ENCODE measurements at places on chromosomes 16 and 17.

- DNase-seq: peak; percentile 61
Measured at GRCh38 chr16:89395150-89396142, 94.9 kb downstream of the ANKRD11 start.

- peak; percentile 22 for DNase-seq
Measured at GRCh38 chr17:1143573-1143972, 36.2 kb downstream of the ABR start.

- no peak for DNase-seq
Measured at GRCh38 chr17:59533694-59534093, 31.7 kb upstream of the DHX40 start.

DNA sequence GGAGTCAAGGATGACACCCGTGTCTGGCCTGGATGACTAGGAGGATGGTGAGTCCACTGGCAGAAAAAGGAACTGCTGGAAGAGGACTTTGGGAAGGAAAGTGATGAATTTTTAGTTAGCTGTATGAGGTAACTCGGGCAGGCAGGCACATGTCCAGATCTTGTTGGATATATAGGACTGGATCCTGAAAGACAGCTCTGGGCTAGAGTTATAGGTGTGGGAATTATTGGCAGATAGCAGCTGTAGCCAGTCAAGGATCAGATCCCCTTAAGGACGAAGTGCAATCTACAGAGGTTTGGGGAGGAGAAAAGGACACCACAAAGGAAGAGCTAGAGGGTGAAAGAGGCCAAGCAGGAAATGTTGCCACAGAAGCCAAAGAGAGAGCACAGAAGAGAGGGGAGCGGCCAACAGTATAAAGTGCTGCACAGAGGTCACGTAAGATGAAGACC lies 10.1 kb downstream of the CYB5D1 start:
- DNase-seq: no peak

DNA sequence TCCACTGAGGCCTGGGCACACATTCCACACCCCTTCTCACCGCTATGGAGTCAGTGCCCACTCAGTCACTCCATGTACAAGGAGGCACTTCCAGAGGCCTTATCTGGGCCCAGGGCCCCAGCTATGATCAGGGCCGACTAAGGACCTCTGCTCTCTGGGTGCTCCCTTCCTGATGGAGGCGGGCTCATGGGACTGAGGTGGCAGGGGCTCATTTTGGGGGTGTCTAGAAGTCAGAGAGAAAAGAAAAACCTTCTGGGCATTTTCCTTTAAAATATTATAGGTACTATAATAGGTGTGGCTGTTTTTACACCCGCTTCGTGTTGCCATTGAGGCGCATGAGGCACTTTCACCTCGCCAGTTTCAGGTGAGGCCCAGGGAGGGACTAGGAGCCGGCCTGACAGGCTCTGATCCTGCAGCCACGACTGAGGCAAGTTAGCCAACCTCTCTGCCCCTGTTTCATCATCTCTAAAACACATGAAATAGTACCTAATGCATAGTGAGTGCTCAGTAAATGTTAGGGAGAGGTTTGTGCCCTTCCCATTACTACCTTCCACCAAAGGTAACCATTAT lies 14.4 kb downstream of the B9D1 start:
- no peak for DNase-seq

DNA sequence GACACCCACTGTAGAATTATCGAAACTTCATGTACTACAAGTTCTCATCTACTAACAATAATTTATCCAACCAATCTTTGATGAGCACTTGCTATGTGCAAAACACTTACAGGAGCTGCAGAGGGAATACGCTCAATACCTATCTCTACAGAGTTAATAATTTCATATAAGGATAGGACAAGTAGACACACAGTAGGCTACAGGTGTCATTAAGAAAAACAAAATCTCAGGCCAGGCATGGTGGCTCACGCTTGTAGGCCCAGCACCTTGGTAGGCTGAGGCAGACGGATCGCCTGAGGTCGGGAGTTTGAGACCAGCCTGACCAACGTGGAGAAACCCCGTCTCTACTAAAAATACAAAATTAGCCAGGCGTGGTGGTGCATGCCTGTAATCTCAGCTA lies 91.3 kb upstream of the PLEKHM1 start:
- DNase-seq: no peak

GRCh38 chr17:48416971-48417370 lies 13.0 kb downstream of the SKAP1 start:
- DNase-seq: no peak

GRCh38 chr17:19647697-19648474 lies 665 bp upstream of the ALDH3A2 start:
- peak; percentile 66 for DNase-seq

GRCh38 chr17:31274252-31274651 lies 22.8 kb downstream of the OMG start:
- DNase-seq: no peak

DNA sequence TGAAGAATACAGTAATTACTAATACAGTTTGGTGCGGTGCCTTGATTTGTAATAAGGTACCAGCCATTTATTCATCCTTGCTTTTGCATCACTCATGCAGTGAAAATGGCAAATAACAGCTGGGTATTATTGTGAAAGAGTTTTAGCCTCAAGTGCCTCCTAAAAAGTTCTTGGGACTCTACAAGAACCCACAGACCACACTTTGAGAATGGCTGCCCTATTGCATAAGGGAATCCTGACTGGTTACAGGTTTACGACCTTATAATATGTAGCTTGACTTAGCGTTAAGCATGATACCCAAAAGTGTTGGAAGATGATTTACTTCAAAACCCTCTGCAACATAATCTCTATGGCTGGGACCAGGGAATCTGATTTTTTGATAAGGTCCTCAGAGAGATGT lies 4.2 kb downstream of the MYH13 start:
- DNase-seq: no peak

DNA sequence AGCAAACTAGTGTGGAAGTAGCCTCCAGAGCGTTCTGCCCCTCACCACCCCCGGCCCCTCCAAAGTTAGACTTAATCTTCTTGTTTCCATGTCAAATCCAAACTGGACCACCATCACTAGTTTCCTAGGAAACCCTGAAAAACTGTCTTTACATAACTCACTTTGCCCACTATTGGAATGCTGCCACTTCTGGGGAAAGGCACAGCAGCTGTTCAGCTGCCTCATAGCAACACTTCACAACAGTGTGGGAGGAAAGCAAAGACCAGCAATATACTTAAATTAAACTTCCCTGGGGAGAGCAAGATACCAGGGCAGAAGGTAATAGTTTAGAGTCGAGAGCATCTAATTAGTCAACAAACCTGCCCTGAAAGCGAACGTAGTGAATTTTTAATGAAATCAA lies 452.2 kb downstream of the KCNJ2 start:
- peak; percentile 29 for DNase-seq

- DNase-seq: no peak
Measured at GRCh38 chr17:63173903-63174302, 207.9 kb downstream of the TANC2 start.

DNA sequence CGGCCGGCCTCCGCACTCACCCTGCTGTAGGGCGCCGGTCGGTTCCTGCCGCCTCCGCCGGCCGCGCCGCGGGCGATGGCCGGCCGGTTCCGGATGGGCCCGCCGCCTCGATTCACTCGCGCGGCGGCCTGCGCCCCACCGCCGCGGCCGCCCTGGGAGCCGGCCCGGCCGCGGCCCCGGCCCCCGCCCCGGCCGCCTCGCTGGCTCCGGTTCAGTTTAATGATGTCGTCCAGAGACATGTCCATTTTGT lies 158 bp downstream of the ALYREF start:
- DNase-seq: no peak

DNA sequence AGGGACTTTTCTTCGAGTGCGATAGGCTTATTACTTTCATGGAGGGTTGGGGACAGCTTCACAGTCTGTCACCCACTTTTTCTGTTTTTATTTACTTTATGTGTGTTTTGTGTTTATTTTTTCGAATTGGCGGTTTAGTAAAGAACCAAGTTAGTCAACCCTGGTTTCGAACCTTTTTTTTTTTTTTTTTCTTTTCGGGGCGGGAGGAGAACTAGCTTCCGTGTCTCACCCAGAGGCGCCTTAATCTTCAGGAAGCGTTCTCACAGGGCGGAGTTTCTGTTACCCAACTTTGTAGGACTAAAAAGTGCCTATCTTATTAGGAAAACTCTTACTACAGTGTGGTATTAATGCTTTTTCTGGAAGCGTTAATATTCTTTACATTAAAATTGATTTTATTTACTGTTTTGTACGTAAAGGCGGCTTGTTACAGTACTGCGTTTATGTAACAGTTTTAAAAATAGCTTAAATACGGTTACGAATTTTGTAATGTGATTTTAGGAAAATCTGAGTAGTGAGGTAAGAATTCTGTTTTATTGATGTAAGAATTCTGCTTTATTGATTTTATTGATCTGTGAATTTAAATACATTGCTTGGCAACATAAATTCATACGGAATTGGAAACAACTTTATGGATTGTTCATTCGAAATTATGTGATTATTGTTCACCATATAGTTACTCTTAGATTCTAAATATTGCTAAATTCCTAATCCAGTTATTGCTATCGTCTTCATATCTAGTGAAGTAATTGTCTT lies 885 bp downstream of the ZNF207 start:
- DNase-seq: peak; percentile 12

- no peak for DNase-seq
Measured at GRCh38 chr17:10050597-10051101, 145.6 kb upstream of the RCVRN start.

- no peak for DNase-seq
Measured at GRCh38 chr17:59842901-59843652, 49.7 kb downstream of the TUBD1 start.

GRCh38 chr17:68596411-68596945 lies 4.7 kb downstream of the FAM20A start:
- DNase-seq: no peak

GRCh38 chr16:57648581-57649442 lies 19.3 kb upstream of the ADGRG3 start:
- peak; percentile 61 for DNase-seq

- DNase-seq: no peak
Measured at GRCh38 chr17:59838052-59838916, 54.5 kb downstream of the TUBD1 start.

DNA sequence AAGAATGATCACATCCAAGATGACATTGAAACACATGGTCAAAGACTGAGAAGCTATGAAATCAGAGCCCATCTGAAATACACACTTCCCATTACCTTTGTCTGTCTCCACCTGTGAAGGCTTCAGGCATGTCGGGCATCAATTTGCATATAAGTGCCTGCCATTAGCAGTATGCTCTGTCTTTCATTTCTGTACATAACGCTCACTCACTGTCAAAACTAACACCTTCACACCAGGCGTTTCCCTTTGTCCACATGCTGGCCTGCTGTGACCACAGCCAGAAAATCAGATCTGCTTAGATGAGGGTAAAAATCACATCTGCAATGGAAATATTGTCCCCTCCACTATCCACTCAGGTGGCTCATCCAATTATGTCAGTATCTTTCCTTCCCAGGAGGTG lies 524.8 kb downstream of the TOX3 start:
- DNase-seq: no peak

DNA sequence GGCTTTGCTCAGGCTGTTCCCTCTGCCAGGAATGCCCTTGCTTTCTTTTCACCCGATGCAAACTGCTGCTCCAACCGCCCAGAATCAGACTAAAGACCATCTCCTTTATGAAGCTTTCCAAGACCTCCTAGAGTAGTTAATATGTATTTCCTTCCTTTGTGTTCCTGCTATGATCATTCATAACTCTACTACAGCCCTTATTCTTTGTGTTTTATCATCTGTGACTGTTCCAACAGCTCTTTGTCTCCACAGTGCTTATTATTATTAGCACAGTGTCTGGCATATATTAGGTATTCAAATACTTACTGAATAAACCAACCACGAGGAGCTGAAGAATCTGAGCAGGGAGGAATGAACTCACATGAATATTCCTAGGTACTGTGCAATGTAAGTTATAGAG lies 7.6 kb downstream of the PSME3IP1 start:
- no peak for DNase-seq

- no peak for DNase-seq
Measured at GRCh38 chr17:56326001-56326359, 172.7 kb downstream of the ANKFN1 start.

- no peak for DNase-seq
Measured at GRCh38 chr17:29140631-29141513, 39.3 kb downstream of the MYO18A start.

- no peak for DNase-seq
Measured at GRCh38 chr17:12133183-12133582, 112.5 kb downstream of the MAP2K4 start.

- DNase-seq: no peak
Measured at GRCh38 chr17:60792250-60792898, 114.7 kb downstream of the BCAS3 start.

GRCh38 chr16:23501291-23501690 lies 9.0 kb downstream of the GGA2 start:
- DNase-seq: no peak

DNA sequence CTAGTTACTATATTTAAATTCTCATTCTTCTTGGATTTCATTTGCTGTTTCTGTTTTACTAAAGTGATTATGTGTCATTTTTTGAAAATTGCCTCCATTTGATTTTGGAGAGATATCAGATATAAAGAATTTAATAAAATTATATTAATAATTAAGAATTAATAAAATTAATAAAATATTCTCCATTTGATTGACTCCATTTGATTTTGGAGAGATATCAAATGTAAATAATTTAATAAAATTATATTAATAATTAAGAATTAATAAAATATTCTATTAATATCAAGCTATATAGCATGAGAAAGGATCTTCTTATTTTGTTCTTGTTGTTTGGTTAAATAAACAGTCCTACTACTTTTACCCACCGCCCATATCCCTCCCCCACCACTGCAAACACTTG lies 23.0 kb downstream of the STXBP4 start:
- no peak for DNase-seq

DNA sequence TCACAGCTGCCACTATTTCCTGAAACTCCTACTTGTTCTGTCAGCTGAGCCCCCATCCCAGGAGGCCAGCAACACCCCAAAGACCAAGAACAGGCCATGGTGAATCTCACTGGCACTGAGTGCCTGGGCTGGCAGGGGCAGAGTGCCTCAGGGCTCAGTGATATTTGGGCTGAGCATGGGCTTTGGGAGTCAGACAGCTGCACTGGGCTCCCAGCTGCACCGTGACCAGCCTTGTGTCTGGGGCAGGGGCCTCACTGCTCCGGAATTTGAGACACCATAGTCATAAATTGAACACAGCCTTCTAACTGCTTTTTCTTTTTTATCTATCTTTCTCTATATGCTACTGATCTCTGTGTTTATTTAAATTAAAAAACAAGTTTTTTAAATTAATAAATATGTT lies 1744.2 kb downstream of the TP53TG3F start:
- no peak for DNase-seq

GRCh38 chr17:17824119-17824782 lies 12.5 kb downstream of the SREBF1 start:
- DNase-seq: no peak

DNA sequence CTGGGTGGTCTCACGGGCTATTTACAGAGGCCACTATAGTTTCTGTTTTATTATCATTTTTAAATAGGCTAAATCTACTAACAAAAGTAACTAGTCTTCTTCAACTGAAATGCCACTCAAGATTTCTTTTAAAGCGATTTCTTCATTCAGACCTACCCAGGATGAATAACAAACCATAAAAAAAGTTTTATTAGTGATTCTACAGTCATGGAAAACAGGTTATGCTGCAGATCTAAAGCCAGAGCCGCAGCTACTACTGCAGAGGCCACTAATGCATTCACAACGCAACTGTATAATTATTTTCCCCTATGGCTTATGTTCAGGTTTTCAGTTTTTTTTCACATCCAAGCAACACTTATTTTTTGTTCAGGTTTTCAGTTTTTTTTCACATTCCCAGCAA lies 136.2 kb upstream of the AXIN2 start:
- DNase-seq: no peak
